ENCODE measurements at places on chromosomes 13 and 19. TPM values are rescaled to one million over a fixed set of nuclear protein-coding genes. Genes with fewer than 3 reads are reported as not detected.
A peak's percentile ranks its signal among the peaks of the same experiment; 100 is the strongest.

The SMIM44 gene
- not detected for total RNA-seq

The KCNN1 gene
- total RNA-seq: 11.0 TPM

The DHDH gene
- total RNA-seq: 2.2 TPM

DNA sequence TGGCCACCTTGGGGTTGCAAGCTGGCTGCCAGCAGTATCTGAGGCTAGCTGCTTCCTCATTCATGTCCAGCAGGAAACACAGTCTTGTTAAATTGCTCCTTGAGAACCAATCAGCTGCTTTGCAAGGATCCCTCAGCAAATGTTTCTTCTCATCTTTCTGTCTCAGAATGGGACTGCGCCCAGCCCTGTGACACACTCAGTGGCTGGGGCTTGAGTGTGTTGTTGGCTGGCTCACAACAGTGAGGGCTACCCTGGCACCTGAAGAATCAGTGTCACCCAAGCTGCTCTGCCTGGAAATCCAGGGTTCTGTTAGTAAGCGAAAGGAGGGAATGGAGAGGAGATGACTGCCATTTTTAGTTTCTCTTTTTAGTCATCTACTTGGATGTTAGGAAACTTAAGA is 317.2 kb downstream of the DCT start:
- DNase-seq: no peak

DNA sequence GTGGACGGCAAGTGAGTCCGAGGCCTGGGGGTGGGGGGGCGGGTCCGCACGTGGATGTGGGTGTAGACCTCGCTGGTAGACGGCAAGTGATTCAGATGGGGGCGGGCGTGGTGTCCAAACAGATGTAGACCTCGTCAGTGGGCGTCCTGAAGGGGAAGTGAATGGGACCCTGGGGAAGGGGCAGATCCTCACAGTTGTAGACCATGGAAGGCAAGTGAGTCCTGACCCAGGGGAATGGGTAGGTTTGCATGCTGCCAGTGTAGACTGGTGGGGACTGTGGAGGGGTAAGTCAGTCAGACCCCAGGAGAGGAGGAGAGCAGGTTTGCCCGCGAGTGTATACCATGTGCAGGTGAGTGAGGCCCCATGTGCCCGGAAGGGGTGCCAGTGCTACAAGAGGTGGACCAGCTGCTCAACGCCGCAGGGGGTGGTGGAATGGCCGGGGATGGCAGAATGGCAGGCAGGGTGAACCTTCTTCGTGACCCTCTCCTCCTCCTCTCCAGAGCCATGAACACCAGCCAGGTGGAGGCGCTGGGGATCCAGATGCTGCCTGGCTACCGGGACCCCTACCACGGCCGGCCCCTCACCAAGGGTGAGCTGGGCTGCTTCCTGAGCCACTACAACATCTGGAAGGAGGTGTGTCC is 22.1 kb downstream of the COLGALT1 start:
- DNase-seq: peak; percentile 53

GRCh38 chr19:38733241-38733492 is 11.1 kb downstream of the CAPN12 start:
- DNase-seq: no peak

Measured in H1 (cell line).